MM.1S (cell line): ENCODE measurements at places on chromosomes 2 and 18.

- no peak for DNase-seq
Measured at GRCh38 chr2:101623031-101623521, 74.4 kb upstream of the MAP4K4 start.

DNA sequence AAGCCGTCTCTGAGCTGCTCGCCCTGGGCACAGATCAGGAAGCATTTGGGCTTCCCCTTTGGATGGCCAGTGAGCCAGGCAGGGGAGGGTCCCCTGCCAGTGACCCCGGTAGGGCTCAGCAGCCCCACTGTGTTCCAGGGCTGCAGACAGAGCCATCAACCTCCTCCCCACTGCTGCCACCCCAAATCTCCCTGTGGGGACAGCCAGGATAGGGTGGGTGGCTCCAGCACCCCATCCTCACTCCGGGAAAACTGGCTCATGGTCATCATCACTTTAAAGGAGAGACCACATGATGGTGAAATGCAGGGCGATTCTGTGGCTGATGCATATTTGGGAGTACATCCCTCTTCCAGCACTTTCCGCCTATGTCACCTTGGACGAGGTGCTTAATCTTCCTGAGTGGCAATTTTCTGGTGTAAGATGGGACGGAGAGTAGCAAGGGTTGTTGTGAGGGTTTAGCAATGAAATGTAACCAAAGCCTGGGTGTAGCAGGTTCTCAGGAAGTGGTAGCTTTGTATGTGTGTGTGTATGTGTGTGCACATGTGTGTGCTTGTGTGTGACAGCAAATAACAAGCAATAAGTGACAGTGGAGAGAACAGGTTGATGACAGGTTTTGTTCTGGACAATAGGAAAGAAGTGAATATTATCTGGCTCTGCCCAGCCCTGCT, 61.8 kb downstream of the ACAA2 start:
- no peak for DNase-seq

DNA sequence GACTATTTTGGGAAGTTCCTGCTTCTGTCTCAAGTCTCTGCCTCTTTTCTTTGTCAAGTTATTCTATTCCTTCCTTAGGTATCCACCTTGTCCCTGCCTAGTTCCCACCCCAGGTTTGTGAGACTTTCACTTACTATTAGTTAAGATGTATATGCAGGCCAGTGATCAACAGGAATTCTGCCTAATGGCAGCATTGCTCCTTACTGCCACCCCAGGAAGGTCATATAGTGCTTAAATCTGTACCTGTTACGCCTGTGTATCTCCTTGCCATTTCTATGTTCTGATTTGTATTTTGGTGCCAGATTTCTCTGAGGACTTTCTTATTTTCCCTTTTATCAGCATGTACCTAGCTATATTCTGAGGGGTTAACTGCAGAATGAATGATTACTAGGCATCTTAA, 746.0 kb upstream of the TMEFF2 start:
- DNase-seq, result no peak

- DNase-seq, result no peak
Measured at GRCh38 chr2:121976926-121977325, 221.5 kb downstream of the TSN start.

- no peak for DNase-seq
Measured at GRCh38 chr2:84891355-84892010, 10.6 kb upstream of the TRABD2A start.

- no peak for DNase-seq
Measured at GRCh38 chr2:202690321-202690900, 55.6 kb downstream of the FAM117B start.
